ENCODE measurements at places on chromosomes 5 and 9.

- no peak for DNase-seq
Measured at GRCh38 chr9:16679327-16679821, 191.1 kb downstream of the BNC2 start.

DNA sequence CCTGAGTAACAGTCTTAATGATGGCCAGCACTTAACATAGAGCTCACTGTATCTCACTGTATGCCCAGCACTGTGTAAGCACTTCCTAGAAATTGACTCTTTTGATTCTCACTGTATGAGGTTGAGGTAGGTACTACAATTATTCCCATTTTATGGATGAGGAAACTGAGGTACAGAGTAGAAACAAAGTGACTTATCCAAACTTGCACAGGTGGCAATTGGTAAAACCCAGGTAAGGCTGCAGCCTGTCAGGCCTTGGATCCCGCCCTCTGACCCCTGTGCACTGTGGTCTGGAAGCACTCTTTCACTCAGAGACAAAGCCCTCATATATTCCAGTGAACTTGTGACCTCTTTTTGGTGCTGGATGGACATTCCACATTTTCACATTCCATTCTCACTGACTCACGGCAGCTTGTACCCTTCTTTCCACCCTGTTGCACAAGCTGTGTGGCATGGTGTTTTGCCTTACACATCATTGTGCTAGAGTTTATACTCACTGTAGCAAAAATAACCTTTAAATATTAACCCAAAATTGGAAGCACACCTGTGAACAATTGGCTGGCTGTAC, 21.7 kb downstream of the ANKRD55 start:
- no peak for DNase-seq

- DNase-seq: no peak
Measured at GRCh38 chr9:131685753-131686706, 53.8 kb downstream of the RAPGEF1 start.

- DNase-seq: no peak
Measured at GRCh38 chr9:134173127-134174072, 9.0 kb upstream of the RNU6ATAC start.

DNA sequence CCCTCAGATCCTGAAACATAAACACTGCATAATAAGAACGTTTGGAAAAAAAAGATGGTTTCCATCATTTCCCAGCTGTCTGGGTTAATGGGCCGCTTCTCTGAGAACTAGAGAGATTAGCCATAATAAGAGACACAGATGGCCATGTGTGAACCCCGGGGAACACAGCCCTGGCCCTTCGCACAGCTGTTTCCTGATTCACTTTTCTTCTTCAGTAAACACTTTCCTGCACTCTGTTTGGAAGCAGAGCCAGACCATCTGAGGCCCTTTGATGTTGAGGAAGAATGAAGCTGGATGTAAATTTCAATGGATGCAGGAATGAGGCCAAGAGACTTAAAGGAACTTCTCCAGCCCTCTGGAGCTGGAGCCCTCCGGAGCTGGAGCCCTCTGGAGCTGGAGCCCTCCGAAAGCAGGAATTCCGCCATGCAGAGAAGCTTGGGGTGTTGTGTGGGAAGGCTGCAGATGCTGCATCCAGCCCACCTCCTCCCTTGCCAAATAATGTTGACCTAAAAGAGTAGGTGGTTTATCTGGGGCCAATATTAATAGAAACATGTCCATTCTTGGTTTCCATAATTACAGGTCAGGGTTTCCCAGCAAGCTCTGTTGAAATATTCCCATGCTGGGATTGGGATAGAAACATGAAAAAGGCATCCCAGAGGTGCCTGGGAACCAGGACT, 218.9 kb downstream of the NXNL2 start:
- no peak for DNase-seq

Measured in activated effector memory CD4-positive, alpha-beta T cell treated with Interleukin-2 at 50 U/mL for 16 hours (primary cell).